Umbilical cord (tissue), 2 donors: ENCODE measurements at places on chromosomes 2 and 18. TPM values are rescaled to one million over a fixed set of nuclear protein-coding genes. Genes with fewer than 3 reads are reported as not detected.
A peak's percentile ranks its signal among the peaks of the same experiment; 100 is the strongest.

- DNase-seq = no peak
Observed at GRCh38 chr18:79685281-79685680, 5.7 kb downstream of the CTDP1 start.

GRCh38 chr18:41954827-41955613 is at the start of gene PIK3C3:
PIK3C3 (plus strand) TSS chr18:41955234; CDS start chr18:41955292, 58 bp downstream.
- peak; percentile 99 for DNase-seq

DNA sequence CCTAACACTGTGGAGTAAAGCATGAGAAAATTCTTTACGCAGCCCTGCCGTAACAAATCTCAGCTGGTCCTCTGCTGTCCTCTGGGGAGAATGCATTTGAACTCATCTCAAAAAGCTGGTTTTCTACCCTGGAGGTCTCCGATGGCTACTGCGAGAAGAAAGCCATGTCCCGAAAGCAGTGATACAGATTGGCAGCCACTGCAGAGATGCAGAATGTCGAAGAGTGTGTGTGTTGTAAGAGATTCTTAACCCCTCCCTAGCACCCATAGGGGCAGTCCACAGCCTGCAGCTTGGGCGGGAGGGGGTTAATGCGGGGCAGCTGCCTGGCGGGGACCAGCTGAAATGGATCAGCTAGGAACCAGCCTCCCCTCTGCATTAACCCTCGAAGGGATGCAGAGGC is 235.9 kb downstream of the ZNF516 start:
- DNase-seq = peak; percentile 35

DNA sequence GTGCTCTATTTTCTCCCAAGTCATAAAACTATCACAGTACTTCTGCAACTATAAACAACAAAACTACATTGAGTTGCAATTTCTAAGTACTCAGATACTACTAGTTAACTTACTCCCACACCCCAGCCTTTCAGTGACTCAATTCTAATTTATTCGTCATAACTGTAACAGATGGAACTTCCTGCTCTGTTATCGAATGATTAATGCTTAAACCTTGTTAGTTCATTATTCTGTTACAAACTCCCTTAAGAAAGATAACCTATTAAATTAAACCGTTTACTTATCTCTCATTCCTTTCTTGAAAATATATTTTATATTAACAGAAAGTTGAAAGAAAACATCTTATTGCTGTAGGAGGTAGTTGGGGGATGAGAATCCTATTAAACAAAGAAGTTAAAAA is 17.0 kb downstream of the TNFAIP6 start:
- DNase-seq = no peak

DNA sequence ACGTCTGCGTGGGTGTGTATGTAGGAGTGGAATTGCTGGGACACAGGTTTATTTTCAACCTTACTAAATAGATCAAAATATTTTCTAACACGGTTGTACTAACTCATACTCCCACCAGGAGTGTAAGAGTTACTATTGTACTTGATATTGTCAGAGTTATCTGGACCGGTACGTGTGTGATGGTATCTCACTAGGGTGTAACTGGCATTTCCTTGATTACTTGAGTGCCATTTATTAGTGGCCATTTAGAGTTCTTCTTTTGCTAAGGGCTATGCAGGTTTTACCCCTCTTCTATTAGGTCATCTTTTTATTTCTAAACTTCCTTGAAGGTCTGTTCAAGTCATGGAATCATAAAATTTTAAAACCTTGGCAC is 33.5 kb downstream of the CENPO start:
- DNase-seq = no peak

DNA sequence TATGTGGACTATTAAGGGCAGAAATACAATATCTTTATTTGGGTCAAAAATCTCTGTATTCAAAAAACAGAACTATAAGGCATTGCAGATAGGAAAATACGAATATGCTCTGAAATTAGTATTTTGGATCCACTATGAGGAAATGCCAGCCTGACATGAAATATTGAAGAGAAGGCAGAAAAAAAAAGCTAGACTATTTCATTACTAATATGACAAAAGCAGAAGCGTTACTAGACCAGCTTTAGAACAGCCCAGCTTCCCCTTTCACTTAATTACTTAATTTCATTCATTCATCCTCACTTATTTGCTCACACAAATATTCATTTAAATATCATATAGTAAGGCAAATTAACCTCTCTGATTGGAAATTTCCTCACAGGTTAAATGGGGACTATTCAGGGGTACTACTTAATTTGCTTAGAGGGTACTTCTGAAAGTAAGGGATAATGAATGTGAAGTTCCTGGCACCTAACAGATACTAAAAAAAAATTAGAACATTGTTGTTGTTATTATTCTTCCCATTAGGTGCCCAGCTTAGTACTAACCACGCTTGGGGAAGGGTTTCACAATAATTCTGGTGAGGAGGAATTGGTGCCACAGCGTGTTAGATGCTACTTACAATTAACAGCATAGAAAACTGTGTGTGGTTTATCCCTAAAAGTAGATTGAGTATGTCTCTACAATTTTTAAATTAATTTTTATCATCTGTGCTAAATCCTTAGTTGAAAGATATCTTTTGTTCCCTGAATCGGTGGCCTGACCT is 71.1 kb upstream of the CTLA4 start:
- DNase-seq = no peak

GRCh38 chr2:23235292-23235691 is 149.7 kb upstream of the KLHL29 start:
- no peak for DNase-seq

GRCh38 chr18:52451256-52451655 is 111.3 kb downstream of the DCC start:
- no peak for DNase-seq

GRCh38 chr2:153584244-153584643 is 105.7 kb upstream of the RPRM start:
- DNase-seq = no peak

- peak; percentile 93 for DNase-seq
Observed at GRCh38 chr2:208541461-208541988, 134.9 kb downstream of the PTH2R start.

- peak; percentile 26 for DNase-seq
Observed at GRCh38 chr18:42052122-42052708, 97.2 kb downstream of the PIK3C3 start.

DNA sequence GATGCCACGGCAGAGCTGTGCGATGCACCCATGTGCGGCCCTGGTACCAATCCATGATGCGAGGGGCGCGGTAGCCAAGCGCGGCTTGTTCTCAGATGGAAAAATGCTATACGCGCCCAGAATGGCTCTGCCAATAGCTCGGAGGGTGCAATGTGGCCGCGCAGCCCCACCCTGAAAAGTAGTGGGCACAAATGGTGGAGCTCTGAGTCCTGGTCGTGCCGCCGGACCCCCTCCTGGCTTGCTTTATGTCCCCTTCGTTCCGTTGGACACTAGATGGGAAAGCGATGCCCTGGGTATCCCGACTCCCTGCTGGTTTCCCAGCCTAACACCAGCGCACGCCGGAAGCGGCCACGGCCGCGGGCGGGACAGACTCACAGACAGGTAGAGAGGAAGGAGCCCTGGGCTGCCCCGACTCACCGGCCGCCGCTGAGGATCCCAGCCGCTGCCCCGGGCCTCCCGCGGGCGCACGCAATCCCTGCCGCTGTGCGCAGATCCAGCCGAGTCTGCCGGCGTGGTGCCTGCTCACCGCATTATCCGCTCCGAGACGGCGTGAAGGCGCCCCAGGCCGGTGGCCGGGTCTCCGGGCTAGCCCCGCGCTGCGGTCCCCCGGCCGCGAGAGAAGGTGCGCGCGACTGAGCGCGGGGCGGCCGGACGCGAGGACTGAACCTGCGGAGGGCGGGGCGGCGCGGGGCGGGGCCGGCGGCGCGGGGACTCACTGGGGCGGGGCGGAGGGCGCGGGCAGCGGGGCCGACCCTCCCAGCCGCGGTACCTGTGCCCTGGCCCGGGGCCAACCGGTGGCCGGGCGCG is at the start of gene CDC42EP3:
Gene CDC42EP3 (minus strand): TSS at position 634 of the 807 bp plus-strand sequence. CDS start 25,055 bp downstream, outside the sequence.
- peak; percentile 34 for DNase-seq

DNA sequence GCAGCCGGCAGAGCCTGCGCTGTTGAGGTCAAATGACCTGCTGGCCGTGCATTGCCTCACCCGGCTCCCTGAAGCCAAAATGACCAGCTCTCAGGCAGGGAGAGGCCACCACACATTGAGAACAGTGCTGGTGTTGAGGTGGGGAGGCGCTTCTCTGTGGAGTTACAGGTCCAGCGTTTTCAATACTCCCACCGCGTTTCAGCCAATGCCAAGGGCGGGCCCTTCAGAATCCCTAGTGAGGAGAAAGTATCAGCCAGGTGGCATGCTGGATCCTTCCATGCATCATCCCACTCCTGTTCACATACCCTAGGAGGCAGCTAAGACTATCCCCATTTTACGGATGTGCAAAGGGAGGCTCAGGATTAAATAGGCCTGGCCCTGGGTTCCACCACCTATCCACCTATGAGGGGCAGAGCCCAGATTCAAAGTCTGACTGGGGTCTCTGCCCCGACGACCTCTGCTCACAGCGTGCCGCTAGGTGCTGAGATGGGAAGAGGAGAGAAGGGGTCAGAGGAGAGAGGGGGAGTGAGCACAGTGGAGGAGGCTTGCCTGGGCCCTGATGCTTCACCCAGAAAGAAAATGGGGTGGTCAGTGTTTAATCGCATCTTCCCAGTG is 137.6 kb upstream of the ID2 start:
- DNase-seq = no peak

GRCh38 chr2:3661149-3661660 is 3.2 kb downstream of the ALLC start:
- DNase-seq = no peak

- no peak for DNase-seq
Observed at GRCh38 chr18:79366177-79367094, 29.3 kb upstream of the NFATC1 start.

DNA sequence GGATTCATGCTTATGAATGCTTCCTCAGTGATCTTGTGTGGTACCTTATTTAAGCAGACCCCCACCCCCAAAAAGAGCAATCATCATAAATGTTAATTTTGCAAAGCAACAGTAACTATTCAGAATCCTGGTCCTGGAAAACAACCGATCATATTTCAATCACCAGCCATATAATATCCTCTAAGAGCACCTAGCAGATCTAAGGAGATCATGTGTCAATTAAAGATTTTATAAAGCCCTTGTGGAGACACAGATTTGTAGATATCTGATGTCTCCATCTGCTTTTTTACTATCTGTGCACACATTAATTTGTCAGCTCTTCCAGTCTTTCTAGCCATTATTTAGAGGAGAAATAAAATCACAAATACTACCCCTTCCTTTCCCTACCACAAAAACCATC is 423.7 kb downstream of the TGIF1 start:
- DNase-seq = no peak

The TDRD15 gene
- 5.3 TPM for total RNA-seq

The BBS5 gene
- 13.7 TPM for total RNA-seq

The GRHL1 gene
- 13.2 TPM for total RNA-seq

The ALK gene
- 1.2 TPM for total RNA-seq

The SIGLEC15 gene
- 1.2 TPM for total RNA-seq

The LYPD1 gene
- 0.72 TPM for total RNA-seq

The CHST9 gene
- total RNA-seq = 3.4 TPM

The CELF4 gene
- 5.3 TPM for total RNA-seq
